ENCODE measurements at places on chromosomes 6 and 20. TPM values are rescaled to one million over a fixed set of nuclear protein-coding genes. Genes with fewer than 3 reads are reported as not detected.

- no peak overlapping the region for H3K4me3 ChIP-seq
- no peak overlapping the region for H3K27ac ChIP-seq
- no peaks in the 10 kb centered on the region for H3K27me3 ChIP-seq
- DNase-seq = no peak
These were observed 62.7 kb downstream of the EDN3 start for GRCh38 chr20:59363101-59363500.

C6orf52 gene
- not detected for total RNA-seq

DNA sequence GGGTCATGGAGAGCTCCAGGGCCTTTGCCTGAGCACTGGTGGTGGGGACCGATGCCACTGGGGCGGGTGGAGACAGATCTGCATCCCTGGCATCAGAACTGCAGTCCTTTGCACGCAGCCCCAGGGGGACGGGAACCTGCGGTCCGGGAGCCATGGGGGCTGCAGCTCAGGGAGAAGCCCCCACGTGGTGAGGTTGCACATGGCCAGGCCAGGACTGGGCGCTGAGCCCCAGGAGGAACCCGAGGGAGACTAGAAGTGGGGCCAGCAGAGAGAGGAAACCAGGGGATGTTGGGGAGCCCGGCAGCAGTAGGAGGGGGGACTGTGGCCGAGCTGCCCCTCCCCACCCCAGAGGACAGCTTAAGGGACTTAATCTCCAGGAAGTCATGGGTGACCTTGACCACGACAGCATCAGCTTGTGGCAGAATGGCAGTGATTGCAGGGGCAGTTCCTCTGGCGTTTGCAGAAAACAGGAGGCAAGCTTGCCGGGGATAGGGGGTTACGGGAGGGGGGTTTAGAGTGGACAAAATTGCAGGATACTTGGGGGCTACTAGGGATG lies 18.0 kb upstream of the LSM14B start:
- no peak for DNase-seq
- no peaks in the 10 kb centered on the region for H3K36me3 ChIP-seq
- no peak overlapping the region for H3K4me3 ChIP-seq

DNA sequence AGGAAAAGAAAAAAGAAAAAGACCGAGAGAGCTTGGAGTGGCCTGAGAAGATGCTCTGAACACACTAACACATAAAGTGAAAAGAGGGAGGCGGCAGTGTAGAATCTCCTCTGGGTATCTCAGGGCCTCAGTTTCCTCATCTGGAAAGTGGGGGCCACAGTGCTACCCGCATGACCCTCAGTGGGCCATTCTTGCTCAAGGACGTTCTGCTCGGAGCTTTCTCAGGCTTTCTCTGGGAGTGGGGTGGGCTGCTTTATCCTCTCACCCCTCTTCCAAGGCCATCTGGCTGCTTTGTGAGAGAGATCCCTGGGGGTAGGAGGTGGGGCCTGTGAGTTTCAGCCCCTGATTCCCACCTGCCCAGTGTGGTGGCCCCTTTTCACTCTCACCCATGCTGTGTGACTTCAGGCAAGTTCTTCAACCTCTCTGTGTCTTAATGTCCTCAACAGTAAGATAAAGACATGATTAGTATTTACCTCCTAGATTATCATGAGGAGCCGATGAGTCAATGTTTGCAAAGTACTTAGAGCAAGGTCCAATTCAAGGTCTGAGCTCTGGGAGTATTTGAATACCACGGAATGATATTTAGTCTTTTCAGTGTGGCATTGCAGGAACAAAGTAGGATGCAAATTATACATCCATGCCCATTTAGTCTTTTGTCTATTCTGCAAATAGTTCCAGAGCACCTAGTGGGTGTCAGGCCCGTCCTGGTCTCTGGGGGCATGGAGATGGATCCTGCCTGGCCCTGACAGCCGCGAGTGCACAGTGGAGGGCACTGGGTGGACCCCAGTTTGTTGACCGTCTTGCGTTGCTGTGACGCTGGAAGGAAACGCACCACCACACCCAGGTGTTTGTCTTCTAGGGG lies 34.3 kb downstream of the SRC start:
- H3K4me3 ChIP-seq = no peak overlapping the region
- no peaks in the 10 kb centered on the region for H3K36me3 ChIP-seq
- H3K27me3 ChIP-seq = no peaks in the 10 kb centered on the region
- DNase-seq = no peak
- H3K4me1 ChIP-seq = peaks cover 36% of the 10 kb centered on the region

DNA sequence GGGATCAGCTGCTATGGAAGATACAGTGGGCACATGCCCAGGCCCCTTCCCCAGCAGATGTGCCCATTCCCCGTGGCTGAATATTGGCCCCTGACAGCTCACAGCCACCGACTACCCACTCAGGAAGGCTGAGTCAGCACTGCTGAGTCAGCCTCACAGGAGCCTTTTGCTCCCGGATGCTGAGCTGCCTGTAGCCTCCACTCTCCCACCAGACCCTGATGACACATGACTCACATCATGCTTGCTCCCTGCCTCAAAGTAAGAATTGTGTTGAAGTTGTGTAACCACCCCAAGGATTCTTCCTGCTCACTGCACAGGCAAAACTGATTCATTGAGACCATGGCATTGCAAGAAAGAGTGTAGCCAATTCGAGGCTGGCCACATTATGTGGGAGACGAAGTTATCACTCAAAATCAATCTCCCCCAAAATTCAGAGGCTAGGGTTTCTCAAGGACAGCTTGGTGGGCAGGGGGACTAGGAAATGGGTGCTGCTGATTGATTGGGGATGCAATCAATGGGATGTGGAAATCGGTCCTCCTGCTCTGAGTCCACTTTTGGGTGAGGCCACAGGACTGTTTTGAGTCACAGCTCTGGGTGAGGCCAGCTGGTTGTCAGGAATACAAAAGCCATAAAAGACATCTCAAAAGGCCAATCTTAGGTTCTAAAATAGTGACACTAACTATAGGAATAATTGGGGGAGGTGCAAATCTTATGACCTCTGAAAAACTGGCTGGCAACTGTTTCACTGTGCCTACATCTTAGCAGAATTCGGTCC lies 556.6 kb upstream of the CDH4 start:
- no peaks in the 10 kb centered on the region for H3K27me3 ChIP-seq
- H3K4me1 ChIP-seq = no peaks in the 10 kb centered on the region
- H3K36me3 ChIP-seq = no peaks in the 10 kb centered on the region
- peak; percentile 5 for DNase-seq

DNA sequence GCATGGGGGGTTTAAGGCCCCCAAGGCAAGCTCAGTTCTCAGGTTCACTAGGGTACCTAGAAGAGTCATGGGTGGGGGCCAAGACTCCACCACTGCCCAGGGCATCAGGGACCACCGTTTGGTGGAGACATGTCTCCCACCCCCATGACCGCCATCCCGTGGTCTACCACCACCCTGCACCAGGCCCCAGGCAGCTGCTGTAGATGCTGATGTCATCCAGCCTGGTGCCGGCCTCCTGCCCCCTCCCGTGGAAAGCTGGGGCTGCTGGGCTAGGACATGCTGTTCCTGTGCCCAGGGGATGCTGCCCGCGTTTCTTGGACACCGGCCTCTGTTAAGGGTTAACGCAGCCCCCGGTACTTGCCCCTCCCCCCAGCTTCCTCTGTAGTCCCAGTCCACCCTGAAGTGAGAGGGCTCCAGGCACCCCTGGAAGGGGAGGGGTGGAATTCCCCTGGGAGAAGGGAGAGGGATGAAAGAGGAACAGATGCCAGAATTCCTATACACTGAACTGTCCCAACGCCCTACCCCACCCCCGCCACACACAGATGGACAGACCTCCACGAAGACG lies 587 bp downstream of the IP6K3 start:
- peaks cover 14% of the 10 kb centered on the region for H3K4me1 ChIP-seq
- no peaks in the 10 kb centered on the region for H3K36me3 ChIP-seq
- H3K27me3 ChIP-seq = no peaks in the 10 kb centered on the region
- H3K4me3 ChIP-seq = no peak overlapping the region
- DNase-seq = peak; percentile 25

RWDD1 gene
- 21.4 TPM for total RNA-seq

DNA sequence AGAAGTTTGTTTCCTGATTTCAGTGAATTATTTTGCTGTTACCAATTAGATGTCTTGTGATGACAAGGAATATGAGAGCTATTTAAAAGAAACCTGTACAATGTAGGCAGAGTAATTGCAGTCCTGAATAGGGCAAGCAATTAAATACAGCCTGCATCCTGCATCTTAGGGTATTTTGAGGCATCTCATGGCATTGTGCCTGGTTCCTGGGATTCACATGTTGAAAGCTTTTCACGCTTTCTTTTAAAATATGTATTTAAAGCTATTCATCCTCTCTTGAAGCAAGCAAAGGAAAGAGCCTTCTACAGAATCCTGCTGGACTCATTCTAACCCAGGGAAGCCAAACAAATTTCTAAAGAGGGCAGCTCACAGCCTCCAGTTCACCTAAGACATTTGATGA lies 4.7 kb upstream of the RRAGD start:
- peaks cover 9% of the 10 kb centered on the region for H3K4me1 ChIP-seq
- H3K27me3 ChIP-seq = no peaks in the 10 kb centered on the region
- no peak for DNase-seq
- H3K4me3 ChIP-seq = no peak overlapping the region

DNA sequence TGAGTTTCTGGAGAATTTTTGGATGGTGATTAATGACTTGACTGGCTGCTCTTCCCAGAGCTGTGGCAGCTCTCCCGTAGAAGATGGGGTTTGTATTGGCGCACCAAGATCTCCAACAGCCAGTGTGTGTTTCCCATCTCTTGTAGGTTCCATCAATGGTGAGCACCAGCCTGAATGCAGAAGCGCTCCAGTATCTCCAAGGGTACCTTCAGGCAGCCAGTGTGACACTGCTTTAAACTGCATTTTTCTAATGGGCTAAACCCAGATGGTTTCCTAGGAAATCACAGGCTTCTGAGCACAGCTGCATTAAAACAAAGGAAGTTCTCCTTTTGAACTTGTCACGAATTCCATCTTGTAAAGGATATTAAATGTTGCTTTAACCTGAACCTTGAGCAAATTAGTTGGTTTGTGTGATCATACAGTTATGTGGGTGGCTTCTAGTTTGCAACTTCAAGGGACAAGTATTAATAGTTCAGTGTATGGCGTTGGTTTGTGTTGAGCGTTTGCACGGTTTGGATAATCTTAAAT lies 50.2 kb downstream of the CSE1L start:
- H3K27me3 ChIP-seq = no peaks in the 10 kb centered on the region
- H3K4me1 ChIP-seq = peaks cover 5% of the 10 kb centered on the region
- H3K36me3 ChIP-seq = no peaks in the 10 kb centered on the region
- no peak overlapping the region for H3K27ac ChIP-seq
- no peak overlapping the region for H3K4me3 ChIP-seq

DNA sequence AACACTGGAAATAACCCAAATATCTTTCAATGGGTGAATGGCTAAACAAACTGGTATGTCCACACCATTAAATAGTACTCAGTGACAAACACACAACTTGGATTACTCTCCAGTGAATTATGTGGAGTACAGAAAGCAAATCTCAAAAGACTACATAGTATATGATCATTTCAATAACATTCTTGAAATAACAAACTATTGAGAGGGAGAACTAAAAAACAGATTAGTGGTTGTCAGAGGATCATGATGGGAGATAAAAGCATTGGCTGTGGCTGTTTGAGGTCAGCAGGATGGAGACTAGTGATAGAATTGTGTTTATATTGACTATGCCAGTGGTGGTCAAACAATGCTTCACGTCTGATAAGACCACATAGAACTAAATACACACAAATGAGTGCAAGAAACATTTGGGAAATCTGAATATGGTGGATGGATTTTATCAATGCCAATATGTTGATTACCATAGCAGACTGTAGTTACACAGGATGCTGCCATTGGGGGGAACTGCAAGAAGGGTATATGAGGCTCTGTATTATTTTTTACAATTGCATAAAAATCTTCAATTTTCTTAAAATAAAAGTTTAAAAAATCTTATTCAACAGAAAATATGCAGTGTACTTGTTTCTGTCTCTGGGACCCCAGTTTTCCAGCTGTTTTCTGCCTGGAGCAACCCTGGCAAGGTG lies 242.0 kb downstream of the TBXT start:
- no peaks in the 10 kb centered on the region for H3K27me3 ChIP-seq
- H3K4me3 ChIP-seq = no peak overlapping the region
- no peaks in the 10 kb centered on the region for H3K4me1 ChIP-seq
- DNase-seq = no peak
- H3K27ac ChIP-seq = no peak overlapping the region
- H3K36me3 ChIP-seq = no peaks in the 10 kb centered on the region

DNA sequence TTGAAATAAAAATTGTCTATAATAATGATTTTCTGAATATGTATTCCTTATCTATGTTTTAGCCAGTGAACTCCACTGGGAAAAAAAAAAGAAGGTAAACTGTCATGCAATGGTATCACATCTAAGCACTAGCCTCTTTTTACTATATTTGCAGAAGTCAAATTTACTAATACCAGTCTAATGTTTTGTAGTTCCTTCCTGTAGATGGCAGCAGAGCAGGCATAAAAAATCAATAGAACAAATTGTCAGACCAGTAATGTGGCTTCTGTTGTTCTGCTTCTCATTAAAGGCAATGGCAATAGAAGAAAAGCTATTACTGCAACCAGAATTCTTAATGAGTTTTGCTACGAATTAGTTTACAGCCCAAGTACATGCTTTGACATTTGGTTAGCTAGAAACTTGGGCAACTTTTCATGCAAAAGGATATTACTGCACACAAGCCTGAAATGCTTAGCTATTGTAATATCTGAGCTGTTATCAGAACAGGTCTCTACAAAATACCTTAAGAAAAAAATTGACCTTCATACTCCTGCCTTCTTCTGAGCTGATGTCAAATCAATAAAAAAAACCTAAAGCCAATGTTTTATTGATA lies 476.9 kb downstream of the KHDRBS2 start:
- DNase-seq = no peak
- no peaks in the 10 kb centered on the region for H3K36me3 ChIP-seq
- no peak overlapping the region for H3K4me3 ChIP-seq
- no peak overlapping the region for H3K27ac ChIP-seq
- no peaks in the 10 kb centered on the region for H3K4me1 ChIP-seq

GRCh38 chr6:36493859-36494258 lies 51.1 kb downstream of the KCTD20 start:
- H3K4me3 ChIP-seq = no peak overlapping the region
- H3K4me1 ChIP-seq = no peaks in the 10 kb centered on the region
- H3K27me3 ChIP-seq = no peaks in the 10 kb centered on the region
- no peaks in the 10 kb centered on the region for H3K36me3 ChIP-seq

GRCh38 chr20:57699395-57699794 lies 10.4 kb downstream of the PMEPA1 start:
- no peak overlapping the region for H3K4me3 ChIP-seq
- H3K4me1 ChIP-seq = peaks cover 37% of the 10 kb centered on the region
- no peaks in the 10 kb centered on the region for H3K36me3 ChIP-seq
- no peak for DNase-seq

GRCh38 chr6:106757722-106758467 lies 128.5 kb downstream of the QRSL1 start:
- peak; percentile 31 for DNase-seq
- H3K4me3 ChIP-seq = no peak overlapping the region
- peak overlapping the region; percentile 73 for H3K27ac ChIP-seq
- peaks cover 27% of the 10 kb centered on the region for H3K4me1 ChIP-seq

Measured in body of pancreas (tissue), 4 donors.